ENCODE measurements at places on chromosomes 13 and 19.

DNA sequence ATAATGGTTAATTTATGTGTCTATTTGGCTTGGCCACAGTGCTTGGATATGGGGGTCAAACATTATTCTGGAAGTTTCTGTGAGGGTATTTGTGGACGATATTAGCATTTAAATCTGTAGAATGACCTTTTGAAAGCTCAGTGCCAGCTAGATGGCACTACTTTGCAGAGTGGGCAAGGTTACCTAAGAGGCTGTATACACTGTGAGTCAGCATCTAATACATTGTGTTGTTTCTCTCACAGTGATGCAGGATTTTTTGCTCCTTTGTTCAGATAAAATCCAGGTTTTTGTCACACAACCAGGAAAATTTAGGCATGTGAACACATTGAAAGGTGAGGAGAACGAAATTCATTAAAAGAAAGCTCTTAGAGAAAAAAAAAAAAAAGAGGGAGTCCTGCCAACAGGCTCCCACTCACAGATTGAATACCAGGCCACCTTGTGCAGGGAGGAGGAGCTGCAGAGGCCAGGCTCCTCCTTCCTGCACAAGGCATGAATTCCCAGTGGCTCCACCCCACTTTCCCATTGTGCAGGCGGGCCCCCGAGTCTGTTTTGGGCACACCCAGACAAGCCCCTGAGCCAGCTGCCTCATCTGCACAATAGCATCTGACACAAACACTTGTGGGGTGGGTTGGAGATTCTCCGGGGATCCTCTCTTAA is 551.0 kb upstream of the ATXN8OS start:
- no peak for DNase-seq

DNA sequence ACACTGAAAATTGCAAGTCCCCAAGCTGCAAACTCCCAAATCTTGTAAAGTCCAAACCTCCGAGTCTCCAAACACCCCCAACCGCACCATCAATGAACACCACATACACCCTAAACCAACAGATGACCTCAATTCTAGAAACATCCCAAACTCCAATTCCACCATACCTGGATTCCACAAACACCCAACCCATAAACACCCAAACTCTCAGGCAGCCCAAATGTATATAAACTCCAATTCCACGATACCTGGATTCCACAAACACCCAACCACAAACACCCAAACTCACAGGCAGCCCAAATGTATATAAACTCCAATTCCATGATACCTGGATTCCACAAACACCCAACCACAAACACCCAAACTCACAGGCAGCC is 470 bp downstream of the C3 start:
- DNase-seq, result no peak

- DNase-seq, result no peak
Observed at GRCh38 chr13:113400621-113401451, 36.9 kb upstream of the GRTP1 start.

- no peak for DNase-seq
Observed at GRCh38 chr13:32645854-32646253, 59.6 kb downstream of the PDS5B start.

GRCh38 chr13:113533161-113533840 is 42.8 kb upstream of the DCUN1D2 start:
- DNase-seq, result no peak

DNA sequence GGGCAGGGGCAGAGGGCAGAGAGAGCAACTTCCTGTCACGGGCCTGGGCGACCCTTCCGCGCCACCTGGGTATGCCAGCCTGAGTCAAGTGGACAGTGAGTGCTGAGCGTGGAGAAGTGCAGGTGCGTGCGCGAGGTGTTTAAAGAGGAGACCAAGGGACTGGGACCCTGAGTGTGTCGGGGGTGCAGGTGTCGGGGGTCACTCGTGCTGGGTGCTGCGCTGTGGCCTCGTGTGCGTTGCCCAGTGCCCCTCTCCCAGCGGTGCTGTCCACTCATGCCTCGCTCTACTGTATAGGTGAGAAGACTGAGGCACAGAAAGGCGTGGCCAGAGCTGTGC is 18.9 kb upstream of the KCTD15 start:
- no peak for DNase-seq

- no peak for DNase-seq
Observed at GRCh38 chr13:55583953-55584593, 1556.6 kb upstream of the PRR20A start.

DNA sequence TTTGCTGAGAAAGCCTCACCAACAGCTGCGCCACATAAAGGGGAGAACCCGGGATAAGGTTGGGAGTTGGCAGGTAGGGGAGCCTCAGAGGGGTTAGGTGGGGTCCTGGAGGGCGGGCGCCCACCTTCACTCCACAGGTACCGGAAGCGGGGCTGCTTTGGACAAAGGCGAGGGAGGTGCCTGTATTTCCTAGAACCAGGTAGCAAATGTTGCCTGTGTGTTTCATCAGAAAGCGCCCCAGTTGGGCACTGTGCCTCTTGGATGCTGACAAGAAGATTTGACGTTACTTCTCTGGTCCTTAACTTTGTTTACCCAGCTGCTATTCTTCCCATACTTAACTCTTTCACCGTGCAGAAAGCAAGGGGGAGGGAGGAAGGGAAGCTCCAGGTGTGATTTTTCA is 278.9 kb downstream of the ZNF536 start:
- no peak for DNase-seq

DNA sequence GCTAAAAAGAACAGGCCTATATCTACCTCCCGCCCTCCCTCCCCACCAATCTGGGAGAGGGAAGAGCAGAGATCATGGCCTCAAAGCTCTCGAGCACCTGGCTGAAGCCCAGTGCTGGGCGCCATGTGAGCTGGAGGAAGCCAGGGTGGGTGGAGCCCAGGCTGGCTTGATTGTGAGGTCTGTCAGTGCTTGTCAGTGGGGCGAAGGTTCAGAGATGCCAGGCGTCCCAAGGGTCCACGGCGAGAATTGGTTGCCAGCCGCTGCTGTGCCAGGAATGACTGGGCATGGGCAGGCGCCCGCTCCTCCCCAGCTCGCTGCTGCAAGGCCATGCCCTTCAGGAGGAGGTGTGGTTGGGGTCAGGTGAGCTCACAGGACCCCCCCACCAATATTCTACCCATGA is 11.5 kb downstream of the BEST2 start:
- DNase-seq, result no peak

GRCh38 chr19:4365341-4365740 is 22.0 kb downstream of the MPND start:
- DNase-seq, result no peak

DNA sequence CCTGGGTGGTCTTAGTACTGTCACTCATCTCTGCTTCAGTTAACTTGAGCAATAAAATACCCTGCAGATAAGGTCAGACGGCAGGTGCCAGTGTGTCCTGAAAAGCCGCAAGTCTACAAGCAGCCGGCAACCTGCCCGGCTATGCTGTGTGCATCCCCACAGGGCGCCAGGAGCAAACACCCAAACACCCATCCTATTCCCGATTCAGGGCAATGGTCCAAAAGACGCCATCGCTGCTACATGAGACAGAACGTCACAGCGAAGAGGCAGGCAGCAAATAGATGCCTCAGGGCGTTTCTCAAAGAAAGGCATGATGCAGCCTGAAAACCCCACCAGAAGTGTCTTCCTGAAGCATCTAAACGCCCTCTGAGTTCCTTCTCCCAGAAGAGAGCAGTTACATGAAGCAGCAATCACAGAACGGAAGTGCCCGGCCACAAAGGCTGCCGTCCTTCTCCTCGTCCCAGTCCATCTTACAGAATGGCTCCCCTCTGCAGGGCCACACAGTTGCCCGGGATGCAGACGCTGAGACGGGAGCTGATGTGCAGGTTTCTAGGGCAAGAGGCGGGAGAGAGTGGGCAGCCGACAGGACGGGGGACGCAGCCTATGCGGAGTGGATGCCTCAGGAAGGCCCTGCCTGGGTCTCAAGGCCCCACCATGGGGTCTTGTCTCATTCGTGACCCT is 35.1 kb downstream of the RASA3 start:
- no peak for DNase-seq

DNA sequence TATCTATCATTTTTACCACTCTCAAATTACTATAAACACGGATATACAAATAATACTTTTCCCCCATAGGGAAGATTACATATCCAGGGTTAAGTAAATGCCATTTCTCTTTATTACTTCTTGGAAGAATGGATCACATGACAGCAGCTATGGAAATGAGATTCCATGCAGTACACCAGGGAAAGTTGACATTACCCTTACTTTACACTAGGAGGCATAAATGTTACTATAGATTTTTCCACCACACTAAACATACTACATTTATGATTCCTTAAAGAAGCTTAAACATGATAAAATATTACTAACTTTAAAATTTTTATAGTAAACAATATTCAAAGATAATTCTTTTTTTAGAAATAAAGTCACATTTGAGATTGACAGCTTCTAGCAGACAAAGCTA is 611.4 kb downstream of the PCDH9 start:
- DNase-seq, result no peak

DNA sequence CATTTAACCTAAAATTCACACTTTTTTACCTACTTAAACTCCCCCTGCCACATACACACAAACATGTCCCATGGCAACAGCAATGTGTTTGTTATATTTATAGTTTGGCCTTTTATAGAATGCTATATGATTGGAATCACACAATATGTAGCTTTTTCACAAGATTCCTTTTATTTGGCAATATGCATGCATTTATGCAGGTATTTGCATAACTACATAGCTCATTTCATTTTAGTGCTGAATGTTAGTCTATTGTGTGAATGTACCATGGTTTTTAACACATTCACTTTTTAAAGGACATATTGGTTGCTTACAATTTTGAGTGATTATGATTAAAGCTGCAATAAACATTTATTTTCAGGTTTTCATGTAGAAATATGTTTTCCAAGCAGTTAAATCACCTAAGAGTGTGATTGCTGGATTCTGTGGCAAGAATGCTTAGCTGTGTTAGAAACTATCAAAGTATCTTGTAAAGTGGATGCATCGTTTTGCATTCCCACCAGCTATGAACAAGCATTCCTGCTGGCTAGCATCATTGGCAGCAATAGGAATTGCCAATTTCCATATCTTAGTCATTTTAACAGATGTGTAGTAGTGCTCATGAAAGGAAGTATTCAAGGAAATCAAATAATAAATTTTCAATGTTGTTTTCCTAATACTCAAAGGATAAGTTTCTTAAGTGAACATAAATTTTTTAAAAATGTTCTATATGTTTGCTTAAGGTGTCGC is 557.0 kb downstream of the SLITRK1 start:
- peak; percentile 68 for DNase-seq

DNA sequence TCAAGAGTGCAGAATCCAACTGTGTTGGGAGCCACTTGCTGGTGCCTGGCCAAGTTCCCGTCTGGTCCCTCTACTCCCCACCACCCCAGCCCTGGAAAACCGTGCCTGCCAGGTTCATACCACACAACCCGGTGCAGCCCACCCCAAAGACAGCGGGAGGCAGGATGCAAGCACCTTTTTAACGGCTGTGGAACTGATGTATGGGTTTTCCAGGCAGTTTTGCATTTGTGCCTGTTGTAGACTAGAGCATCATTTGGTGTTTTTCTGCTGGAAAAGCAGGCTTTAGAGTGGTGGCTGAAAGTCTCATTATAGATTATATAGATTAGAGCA is 13.5 kb downstream of the TFDP1 start:
- no peak for DNase-seq

DNA sequence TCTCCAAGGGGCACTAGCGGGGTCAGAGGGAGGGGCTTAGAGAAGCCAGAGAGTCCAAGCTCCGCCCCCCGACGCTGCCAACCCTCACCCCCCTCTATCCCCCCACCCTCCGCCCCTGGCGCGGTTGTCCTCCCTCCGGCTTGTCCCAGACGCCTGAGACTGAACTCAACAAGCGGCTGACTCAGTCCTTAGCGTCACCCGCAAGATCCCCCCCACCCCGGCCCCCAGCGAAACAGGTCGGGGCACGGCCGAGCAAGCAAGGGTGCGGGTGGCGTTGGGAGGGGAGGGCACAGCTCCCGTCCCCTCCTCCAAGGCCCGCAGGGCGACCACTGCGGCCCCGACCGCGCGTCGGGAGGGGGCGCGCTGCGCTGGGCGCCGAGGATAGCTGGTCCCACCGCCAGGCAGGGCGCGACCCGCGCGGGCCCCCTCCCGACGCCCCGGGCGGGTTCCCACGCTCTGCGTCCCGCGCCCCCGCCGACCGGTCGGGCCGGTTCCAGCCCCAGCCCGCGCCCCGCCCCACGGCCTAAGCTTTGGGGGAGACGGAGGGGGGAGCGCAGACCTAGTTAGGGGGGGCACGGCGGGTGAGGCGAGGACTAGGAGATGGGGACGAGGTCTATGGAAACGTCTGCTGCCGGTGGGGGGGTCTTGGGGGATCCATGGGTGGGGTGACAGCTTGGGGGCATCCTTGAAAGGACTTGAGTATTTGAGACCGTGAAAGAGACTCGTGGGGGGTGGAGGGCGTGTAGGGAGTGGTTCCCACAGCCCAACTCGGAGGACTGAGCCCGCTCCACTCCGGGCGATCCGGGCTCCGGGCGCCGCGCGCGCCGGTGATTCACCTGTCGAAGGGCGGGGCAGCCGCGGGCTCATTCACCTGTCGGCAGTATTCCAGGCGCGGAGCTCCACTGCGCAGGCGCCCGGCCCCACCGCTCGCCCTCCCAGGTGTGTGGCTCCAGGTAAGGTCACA is 5.1 kb downstream of the NOTCH3 start:
- DNase-seq, result no peak

DNA sequence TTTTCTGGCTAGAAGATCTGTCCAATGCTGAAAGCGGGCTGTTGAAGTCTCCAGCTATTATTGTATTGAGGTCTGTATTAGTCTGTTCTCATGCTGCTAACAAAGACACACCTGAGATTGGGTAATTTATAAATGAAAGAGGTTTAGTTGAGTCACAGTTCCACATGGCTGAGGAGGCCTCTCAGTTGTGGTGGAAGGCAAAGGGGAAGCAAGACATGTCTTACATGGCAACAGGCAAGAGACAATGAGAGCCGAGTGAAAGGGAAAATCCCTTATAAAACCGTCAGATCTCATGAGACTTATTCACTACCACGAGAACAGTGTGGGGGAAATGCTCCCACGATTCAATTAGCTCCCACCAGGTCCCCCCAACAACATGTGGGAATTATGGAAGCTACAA is 980.4 kb downstream of the SLITRK5 start:
- DNase-seq, result no peak

DNA sequence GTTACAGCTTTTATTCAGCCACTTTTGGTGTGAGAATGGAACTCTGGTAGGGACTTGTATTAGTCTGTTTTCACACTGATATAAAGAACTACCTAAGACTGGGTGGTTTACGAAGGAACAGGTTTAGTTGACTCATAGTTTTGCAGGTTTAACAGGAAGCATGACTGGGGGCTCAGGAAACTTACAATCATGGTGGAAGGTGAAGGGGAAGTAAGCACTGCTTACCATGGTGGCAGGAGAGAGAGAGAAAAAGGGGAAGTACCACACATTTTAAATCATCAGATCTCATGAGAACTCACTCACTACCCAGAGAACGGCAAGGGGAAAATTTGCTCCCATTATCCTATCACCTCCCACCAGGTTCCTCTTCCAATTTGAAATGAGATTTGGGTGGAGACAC is 942.2 kb downstream of the PCDH17 start:
- no peak for DNase-seq

- peak; percentile 99 for DNase-seq
Observed at GRCh38 chr19:55258828-55259539, at the start of gene PPP6R1. Gene PPP6R1, minus strand, starts transcription at chr19:55259017. Its CDS starts 11,914 bp downstream, at chr19:55247103.

- no peak for DNase-seq
Observed at GRCh38 chr13:112181336-112182067, 114.6 kb downstream of the SOX1 start.
